ENCODE measurements at places on chromosomes 2 and 18. TPM values are rescaled to one million over a fixed set of nuclear protein-coding genes. Genes with fewer than 3 reads are reported as not detected.
A peak's percentile ranks its signal among the peaks of the same experiment; 100 is the strongest.

LAMA3 gene
- 1.7 TPM for total RNA-seq

RAPGEF4 gene
- total RNA-seq = 7.5 TPM

- DNase-seq = peak; percentile 20
- H3K4me3 ChIP-seq = peak overlapping the region; percentile 71
- H3K27ac ChIP-seq = peak overlapping the region; percentile 93
- H3K4me1 ChIP-seq = peaks cover 55% of the 10 kb centered on the region
- peaks cover 13% of the 10 kb centered on the region for H3K36me3 ChIP-seq
Observed at GRCh38 chr2:70828914-70829824, 6.4 kb downstream of the CD207 start.

GRCh38 chr18:38695559-38696280 is 1130.1 kb upstream of the CELF4 start:
- no peak overlapping the region for H3K27ac ChIP-seq
- H3K4me1 ChIP-seq = peaks cover 16% of the 10 kb centered on the region
- no peaks in the 10 kb centered on the region for H3K36me3 ChIP-seq
- no peaks in the 10 kb centered on the region for H3K27me3 ChIP-seq
- no peak for DNase-seq
- no peak overlapping the region for H3K4me3 ChIP-seq

DNA sequence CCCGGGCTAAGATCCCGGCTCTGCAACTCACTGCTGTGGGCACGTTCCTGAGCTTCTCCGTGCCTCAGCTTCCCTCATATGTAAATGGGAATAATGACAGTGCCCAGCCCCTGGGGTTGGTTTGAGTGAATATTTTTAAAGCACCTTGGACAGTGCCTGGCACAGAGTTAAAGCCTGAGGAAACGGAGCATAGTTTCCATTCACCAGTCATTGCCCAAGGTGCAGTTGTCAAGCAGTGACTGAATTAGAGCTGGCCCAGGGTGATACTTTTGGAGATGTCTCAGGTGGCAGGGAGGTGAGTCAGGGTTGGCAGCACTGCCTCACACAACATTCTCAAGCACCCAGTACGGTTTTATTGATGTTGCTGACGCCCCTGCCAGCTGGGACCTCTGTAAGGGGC is 12.2 kb downstream of the TMEM177 start:
- no peak overlapping the region for H3K27ac ChIP-seq
- peaks cover 7% of the 10 kb centered on the region for H3K27me3 ChIP-seq
- DNase-seq = no peak
- peaks cover 16% of the 10 kb centered on the region for H3K36me3 ChIP-seq
- no peak overlapping the region for H3K4me3 ChIP-seq

- no peak overlapping the region for H3K4me3 ChIP-seq
- no peaks in the 10 kb centered on the region for H3K4me1 ChIP-seq
- no peak overlapping the region for H3K27ac ChIP-seq
- no peaks in the 10 kb centered on the region for H3K27me3 ChIP-seq
Observed at GRCh38 chr2:57877811-57878170, 168.8 kb upstream of the VRK2 start.

DNA sequence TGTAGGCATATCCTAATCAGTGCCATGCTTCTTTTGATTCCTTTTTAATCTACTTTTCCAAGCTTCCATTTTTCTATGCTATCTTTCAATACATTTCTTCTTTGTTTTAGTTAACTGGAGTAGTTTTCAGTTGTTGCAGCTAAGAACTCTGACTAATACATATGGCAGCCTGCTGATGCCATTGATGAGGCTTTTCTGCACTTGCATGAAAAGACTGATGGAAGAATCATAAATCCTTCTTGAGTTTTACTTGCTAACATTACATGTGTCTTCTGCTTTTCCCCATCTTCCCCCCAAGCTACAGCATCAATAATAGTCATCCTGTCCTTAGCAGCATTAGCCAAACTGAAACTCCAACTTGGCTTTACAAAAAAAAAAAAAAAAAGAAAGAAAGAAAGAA is 203.3 kb downstream of the LRP1B start:
- H3K27ac ChIP-seq = no peak overlapping the region
- no peak overlapping the region for H3K4me3 ChIP-seq
- H3K27me3 ChIP-seq = no peaks in the 10 kb centered on the region
- no peak for DNase-seq
